ENCODE measurements at places on chromosomes 3 and 15.

DNA sequence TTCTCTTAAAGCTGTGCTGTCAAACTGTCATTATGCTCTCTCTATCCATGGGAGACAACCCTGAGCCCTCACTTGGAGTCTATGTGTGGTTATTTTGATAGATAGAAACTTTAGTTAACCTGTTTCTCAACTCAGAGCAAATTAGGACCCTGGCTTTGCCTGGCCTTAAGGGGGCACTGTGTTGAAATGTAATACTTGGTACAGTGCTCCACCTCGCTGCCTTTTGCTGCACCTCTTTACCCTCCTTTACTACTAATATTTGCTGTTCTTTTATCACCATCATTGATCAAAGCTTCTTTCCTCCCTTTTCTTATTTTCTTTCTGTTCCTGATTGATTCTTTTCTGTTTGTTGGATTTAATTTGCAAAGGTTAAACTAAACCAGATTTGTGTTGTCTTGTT, 34.3 kb downstream of the STT3B start:
- DNase-seq: no peak

DNA sequence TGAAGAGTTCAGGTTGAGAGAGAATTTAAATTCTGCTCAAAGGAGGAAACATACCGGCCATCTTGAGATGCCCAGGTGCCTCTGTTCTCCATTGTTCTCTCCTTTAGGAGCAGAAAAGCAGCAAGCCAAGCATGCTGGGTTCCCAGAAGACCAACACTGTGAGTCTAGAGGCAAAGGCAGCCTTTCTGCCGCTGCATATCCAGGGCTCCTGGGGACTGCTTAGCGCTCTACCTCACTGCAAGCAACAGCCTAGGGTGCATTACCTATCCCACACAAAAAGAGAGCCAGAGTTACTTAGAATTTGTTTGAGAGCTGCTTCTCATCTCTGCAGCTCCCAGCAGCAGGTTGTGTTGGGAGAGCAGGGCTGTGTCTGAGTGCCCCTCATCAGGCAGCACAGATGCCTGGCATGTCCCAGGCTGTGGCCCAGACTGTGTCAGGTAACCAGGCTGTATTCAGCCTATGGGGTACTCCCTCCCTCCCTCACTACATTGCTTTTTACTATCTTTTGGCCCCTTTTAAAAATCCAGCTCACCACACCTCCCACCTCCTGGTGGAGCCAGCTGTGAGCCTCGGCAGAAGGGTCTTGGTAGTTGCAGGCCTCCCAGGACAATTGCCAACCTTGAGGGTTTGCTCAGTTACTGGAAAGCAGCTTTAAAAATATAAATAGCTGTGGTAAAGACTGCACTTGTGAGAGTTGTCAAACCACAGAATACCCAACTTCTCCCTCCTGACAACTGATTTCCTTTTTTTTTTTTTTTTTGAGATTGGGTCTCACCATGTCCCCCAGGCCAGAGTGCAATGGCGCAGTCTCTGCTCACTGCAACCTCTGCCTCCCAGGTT, 30.2 kb downstream of the BCL2L10 start:
- no peak for DNase-seq

DNA sequence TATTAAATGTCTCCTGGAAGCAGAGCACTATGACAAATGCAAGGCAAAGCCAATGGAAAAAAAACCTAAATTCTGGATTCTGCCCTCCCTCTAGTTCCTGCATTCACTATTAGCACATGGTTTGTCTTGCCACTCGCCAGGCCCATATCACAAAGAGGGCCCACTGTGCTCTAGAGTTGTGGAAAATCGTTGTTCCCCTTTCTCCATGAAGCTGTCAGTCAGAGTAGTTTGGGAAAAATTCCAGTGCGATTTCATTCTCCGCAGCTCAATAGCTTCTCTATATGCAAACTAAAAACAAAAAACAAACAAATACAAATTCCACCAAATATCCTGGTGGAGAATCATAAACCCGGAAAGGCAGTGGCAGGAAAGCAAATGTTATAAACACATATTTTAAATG, 77.3 kb downstream of the RORA start:
- DNase-seq: no peak

GRCh38 chr3:54262541-54262940, 140.2 kb downstream of the CACNA2D3 start:
- no peak for DNase-seq

- no peak for DNase-seq
Measured at GRCh38 chr3:69881051-69881450, 118.5 kb upstream of the SAMMSON start.
